CD4-positive, alpha-beta T cell treated with Interleukin-17A for 1 hour (primary cell): ENCODE measurements at places on chromosomes 6 and 20.

DNA sequence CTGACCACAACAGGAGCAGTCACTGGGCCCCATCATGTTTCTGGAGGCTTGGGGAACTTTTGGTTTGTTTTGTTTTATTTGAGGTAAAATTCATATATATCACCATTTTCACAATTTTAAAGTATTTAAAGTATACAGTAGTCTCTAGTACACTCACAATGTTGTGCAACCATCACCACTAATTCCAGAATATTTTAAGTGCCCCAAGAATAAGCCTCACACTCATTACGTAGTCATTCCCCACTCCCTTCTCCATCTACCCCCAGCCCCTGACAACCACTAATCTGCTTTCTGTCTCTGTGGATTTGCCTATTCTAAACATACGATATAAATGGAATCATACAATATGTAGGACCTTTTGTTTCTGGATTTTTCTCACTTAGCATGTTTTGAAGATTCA is 29.0 kb downstream of the RTN4IP1 start:
- DNase-seq = no peak

DNA sequence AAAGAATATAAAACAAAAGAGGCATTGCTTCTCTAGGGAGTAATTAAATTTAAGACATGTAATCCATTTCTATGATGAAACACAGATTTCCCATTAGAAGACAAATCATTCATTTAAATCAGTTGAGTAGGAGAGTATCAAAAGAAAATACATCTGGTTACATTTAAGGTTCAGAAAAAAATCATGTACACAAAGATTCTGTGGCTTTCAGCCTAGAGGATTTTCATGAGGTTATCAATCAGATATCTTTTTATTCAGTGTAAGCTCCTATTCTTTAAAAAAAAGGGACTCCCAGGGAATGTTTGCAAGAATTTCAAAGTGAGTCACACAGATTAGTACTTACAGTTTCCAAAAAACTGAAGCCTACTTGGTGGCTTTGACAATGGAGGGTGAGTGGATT is 24.9 kb downstream of the COL21A1 start:
- no peak for DNase-seq

DNA sequence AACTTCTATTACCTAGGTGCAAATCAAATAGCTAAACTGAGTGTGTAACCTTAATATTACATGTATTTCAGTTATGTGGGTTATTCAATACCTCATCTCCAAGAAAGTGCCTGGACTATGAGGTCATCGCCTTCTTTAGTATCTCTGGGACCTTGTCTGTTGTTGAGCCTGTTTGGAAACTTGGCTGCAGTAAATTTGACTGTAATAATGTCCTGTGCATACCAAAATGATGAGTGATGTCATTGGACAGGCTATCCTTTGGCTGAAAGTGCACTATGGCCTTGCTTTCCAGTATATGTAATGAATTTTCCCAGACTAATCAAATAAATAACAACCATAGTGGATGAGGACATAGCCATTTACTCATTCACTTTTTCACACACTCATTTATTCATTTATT is 455.1 kb downstream of the ADGRB3 start:
- no peak for DNase-seq

- DNase-seq = no peak
These were observed 2.1 kb downstream of the SLC35B2 start for GRCh38 chr6:44255105-44255808.

DNA sequence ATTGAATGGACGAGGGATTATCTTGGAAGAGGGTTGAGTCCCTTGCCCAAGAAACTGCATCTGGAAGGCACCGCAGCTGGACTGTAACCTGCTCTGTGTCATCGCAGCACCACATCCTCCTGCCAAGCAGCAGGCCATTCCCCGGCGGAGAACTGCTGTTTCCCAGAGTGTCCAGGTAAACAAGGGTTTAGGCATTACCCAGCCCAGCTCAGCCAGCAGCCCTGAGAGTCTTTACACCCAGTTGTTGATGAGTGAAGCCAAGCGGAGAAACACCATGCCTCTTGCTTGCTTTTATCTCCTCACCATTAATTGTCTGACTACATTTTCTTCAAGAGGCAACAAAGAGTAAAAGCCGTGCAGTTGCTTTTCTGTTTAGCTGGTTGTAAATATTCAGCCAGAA is 104.1 kb downstream of the CDH4 start:
- DNase-seq = no peak

DNA sequence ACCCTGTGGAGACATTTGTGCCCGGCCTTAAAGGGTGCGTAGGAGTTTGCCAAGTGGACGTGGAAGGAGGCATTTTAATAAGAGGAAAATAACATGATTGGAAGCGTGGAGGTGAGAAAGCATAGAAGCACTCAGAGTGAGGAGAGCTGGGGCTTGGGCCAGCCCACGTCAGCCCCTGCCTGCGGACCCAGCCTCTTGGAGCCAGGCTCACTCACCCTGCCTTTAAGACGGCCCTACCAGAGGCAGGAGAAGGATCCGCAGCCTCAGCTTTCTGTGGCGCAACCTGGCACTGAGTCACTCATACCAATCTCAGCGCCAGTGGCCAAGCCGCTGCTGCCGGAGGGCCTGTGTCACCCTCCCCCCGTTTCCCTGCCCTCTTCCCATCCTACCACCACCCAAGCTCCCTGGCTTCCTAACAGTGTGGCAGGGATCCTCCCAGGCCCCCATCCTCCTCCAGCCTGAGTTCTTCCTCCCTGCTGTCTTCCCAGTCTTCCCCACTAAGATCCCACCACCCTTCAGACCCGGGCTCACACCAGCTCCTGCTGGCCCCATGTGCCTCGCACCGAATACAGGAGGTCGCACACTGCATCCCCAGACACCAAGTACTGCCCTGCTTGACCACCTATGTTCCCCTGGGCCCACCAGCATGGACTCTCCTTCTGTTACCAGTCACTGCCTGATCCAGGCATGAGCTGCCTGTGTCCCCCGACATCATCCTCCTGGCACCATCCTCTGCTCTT is 285.2 kb downstream of the UST start:
- no peak for DNase-seq

DNA sequence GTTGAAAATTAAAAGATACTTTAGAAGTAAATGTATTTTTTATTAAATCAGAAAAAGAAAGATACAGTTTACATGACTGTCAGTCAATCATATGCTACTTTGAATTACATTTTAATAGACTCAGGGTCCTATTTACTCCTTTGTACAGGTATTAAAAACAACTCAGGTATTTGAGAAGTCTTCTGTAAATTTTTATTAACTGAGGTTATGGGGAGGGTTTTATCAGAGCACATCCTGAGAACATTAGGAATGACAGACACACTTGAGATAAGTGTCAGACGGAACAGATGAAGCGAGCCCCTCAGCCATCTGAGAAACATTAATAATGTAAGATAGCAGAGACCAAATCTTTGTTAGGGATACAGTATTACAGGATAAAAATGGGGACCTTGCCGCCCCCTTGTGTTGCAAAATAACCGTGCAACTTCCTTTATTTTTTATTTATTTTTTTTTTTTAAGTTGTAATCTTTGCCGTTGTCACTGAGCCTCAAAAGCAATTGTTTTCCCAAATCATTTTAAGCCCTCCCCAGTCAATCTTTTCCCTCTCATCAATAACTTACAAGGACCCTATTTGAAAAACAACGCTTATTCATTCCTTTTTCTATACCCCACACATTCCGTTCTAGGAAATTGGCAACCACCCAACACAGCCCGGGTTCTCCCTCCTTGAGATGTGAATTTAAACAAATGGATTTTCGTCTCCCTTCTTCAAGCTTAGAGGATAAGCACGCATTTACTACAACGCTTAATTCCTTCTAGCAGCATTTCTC is 126.7 kb downstream of the BCAS1 start:
- peak; percentile 56 for DNase-seq

DNA sequence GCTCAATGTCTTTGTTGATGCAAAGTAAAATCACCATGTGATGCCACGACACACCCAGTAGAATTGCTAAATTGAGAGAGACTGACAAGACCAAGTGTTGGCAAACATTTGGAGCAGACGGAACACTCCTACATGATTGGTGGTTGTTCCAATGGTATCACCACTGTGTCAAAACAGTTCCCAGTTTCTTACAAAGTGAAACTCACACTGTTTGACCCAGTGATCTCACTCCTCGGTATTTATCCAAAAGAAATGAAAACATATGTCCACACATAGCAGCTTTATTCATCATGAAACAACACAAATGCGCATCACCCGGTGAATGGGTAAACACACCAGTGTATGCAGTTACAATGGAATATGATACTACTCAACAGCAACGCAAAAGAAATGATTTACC is 74.0 kb upstream of the SULF2 start:
- no peak for DNase-seq
